Choroid plexus epithelial cell (primary cell): ENCODE measurements at places on chromosomes 2 and 18.

DNA sequence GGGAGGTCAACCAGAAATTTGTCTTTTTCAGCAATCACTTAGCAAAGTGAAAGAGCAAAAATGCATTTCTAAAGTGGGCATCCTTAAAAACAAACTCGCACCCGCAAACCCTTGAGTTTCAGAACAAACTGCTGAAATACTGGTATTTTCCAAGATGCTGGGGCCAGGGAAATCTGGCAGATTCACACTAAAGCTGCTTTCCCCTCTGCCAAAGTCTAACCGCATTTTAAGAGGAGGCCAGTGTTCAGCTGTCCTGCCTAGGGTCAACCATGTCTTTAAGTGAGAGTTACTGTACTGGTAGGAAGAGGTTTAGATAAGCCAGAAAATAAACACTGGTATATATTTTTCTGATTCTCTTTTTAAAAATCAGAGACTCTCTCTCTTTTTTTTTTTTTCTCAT lies 55.9 kb downstream of the ACVR1 start:
- no peak for DNase-seq

DNA sequence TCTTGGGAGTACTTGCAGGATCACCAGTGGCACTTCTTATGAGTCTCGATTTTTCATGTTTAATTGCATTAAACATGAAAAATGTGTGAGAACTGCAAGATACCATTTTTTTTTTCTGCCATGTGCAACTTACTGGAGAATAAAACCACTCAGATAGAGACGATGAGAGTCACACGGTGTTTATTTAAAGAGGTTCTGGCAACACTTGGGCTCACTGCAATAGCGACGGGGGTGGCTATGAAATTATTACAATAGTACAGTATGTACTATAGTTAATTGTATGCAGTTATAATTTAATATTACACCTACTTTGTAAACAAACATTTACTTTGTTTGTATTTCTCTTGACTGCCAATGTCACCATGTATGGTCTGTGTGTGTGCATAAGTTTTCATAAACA lies 479.8 kb downstream of the NUP35 start:
- DNase-seq, result no peak

GRCh38 chr2:230128623-230129342 lies 60.1 kb upstream of the SLC16A14 start:
- peak; percentile 50 for DNase-seq

- DNase-seq, result no peak
Observed at GRCh38 chr2:23618265-23618664, 233.3 kb downstream of the KLHL29 start.

GRCh38 chr2:27025281-27025800 lies 7.4 kb upstream of the TMEM214 start:
- DNase-seq, result no peak

DNA sequence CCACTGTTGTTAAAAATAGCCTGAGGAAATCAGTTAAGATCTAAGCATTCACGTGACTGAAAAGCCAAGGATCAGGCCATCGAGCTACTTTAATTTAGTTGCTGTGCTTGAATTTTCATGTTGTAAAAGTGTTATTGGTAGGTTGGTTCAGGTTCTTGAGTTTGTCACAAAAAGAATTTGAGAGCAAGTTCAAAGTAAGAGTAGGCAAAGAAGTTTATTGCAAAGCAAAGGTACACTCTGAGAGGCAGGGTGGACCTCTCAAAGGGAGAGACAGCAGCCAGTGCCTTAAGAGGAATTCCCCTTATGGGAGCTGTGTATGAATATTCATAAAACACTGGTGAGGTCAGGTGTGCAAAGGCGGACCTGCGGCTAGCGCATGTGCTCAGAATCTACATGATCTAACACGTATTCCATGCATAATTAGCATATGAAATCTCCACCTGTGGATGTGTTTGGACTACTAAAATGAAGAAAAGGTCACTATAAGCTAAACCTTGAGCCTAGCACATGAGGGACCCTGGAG lies 236.5 kb downstream of the NDUFA10 start:
- DNase-seq, result no peak

GRCh38 chr2:216133397-216133796 lies 24.2 kb downstream of the XRCC5 start:
- peak; percentile 70 for DNase-seq

- DNase-seq, result no peak
Observed at GRCh38 chr2:97656905-97657587, 6.8 kb downstream of the ACTR1B start.

DNA sequence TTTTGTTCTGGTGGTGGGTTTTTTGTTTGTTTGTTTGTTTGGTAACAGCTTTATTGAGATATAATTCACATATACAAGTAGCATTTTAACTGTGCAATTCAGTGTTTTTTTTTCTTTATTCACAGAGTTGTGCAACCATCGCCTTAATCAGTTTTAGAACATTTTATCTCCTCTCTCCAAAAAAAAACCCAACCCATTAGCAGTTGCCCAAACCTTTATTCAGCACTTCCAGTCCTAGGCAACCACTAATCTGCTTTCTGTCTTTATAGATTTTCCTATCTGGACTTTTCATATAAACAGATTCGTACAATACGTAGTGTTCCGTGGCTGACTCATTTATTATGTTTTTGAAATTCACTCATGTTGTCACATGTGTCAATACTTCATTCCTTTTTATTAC lies 38.7 kb downstream of the CCDC138 start:
- no peak for DNase-seq

DNA sequence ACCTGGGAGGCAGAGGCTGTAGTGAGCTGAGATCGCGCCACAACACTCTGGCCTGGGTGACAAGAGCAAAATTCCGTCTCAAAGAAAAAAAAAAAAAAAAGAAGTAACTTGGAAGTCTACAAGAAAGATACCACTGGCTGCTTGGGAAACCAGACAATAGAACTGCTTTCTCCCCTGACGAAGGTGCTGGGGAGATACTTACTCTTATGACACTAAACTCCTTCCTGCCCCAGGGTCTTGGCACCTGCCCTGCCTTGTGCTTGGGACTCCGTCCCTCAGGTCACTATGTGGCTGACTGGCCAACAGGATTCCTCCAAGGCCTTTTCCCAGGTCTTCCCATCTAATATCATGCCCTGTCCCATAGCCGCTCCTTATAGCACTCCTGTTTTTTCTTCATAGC lies 30.7 kb downstream of the INPP5D start:
- DNase-seq, result no peak

- no peak for DNase-seq
Observed at GRCh38 chr2:215832791-215833190, 180.6 kb downstream of the MREG start.

DNA sequence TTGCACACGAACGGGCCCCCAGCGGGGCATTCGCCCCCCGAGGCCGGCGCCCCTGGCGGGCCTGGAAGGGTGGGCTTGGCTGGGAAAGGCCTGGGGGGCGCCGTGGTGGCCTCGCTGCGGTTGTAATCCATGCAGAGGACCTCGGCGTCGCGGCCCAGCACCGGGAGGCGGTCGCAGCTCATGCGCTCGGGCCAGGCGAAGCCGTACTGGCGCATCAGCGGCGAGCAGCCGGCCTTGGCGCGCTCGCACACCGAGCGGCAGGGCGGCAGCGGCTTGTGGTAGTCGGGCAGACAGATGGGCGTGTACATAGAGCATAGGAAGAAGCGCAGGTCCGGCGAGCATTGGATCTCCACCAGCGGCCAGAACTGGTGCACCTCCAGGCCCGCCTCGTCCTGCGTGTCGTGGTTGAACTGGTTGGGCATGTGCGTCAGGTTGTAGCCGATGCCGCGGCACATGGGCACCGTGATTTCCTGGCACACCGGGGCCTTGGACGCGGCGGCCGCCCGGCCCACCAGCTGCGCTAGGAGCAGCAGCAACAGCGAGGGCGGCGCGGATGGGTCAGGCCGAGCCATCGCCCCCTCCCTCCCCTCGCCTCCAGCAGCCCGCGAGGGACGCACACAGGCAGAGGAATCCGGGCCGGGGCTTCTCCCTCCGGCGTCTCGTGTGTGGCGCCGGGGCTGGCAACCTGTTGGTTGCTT lies 1.4 kb downstream of the FZD5 start:
- peak; percentile 51 for DNase-seq

DNA sequence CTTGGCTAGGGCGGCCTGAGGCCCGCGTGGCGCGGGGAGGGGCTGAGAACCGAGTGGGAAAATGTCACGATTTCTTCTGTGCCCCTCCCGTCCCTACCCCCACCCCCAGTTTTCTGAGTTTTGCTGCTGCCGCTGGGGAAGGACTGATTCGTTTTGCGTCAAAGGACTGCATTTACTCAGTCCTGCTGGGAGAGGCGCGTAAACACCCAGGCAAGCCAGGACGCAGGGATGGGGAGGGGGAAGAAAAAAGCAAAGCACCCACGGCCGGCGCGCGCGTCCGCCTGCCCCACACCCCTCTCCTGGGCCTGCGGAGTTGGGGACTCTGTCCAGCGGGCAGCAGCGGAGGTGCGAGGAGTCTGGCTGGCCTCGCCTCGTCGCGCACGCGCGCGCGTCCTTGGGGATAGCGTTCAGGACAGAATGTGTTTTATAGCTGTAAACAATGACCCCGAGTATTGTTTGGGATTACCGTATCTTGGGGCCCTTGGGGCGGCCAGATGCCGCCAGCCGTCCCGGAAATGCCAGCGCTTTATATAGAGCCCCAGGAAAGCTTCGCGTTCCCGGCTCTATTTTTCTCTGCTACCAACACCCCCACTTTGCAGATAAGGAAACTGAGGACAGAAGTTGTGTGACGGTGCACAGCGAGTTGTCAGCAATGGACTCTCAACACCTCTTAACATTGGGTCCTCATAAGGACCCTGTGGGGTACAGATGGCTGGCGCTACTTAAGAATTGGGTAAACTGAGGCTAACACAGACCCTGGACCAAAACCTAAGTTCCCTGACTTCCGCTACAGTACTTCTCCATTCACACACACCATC lies 1.7 kb upstream of the FOSL2 start:
- peak; percentile 93 for DNase-seq

DNA sequence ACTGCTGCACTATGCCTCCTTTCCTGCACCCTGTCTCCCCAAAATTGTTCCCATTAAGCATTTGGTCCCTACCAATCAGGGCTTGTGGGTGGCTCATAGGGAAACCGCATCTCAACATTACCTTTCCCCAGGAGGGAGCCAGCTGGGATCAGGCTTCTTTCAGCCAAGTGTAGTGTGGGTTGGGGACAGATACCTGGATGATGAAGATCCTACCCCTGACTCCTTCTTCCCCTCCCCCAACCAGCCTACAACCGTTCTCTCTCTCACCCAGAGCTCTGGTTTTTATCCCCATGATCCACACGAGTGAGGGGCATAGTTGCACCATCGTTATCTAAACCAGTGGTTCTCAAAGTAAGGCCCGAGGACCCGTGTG lies 40.0 kb downstream of the ACOXL start:
- no peak for DNase-seq

DNA sequence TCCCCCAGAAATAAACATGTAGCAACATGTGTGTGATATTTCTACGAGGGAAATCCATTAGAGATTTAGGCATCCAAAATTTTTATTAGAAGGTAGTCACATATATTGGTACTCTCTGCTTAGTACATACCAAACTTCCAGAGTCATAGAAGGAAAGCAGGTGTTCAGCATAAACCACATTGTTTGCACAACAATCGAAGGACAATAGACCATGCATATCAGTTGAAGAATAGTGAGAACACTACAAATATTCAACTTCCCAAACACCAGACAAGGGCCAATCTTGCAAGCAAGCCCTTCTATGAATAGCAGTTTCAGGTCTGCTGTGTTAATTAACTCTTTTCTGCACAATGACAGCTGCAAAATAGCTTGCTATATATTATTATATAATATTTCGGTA lies 702.2 kb downstream of the ERBB4 start:
- DNase-seq, result no peak

DNA sequence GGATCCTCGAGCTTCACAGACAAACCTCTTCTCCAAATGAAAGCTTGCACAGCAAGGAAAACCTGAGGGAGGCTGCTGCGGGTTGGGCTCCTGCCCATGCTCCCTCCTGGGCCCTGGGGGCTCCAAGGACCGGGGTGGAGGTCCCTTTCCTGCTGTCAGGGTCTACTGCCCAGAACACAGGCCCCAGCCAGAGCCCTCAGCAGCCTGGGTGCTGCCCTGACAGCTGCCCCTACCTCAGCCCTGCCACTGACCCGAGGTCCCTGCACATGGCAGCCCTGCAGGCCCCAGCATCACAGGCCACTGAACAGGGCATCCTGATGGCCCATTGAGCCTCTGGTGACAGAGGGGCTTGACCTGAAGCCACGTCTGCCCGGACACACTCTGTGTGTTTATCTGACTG lies 41.0 kb downstream of the CROCC2 start:
- DNase-seq, result no peak

GRCh38 chr2:70009762-70010575 lies 48.5 kb upstream of the ASPRV1 start:
- DNase-seq, result no peak

DNA sequence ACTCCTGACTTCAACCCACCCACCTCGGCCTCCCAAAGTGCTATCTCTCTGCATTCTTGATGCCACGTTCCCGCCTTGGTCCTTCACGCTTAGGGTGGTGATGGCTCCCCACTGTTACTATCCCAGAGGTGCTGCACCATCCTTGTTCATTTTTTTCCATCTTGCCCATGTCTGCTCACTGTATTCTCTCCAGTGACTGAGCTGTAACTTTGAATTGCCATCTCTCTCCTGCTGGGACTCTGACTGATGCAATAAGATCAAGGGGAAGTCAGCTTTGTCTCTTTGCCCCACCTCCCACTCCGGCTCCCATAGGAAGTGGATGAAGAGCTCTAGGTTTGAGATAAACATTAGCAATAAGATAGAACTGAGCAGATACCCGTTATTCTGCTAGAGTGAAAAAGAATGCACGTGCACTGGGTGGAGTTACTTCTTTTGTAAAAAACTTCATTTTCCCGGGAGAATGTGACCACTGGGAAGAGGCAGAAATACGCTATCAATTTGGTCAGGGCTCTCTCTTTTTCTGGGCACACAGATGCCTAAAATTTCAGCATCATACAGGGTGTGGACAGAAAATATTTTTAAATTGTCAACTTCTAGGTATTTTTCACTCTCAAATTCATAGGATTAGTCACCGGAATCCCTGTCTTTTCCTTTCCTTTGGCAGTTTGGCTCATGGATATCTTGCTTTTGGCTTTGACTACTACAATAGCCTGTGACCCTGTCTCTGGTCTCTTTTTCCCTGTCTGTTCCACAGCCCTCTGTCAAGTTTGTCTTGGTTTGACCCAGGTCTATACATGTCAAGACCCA lies 105.4 kb downstream of the POLR1A start:
- peak; percentile 21 for DNase-seq

DNA sequence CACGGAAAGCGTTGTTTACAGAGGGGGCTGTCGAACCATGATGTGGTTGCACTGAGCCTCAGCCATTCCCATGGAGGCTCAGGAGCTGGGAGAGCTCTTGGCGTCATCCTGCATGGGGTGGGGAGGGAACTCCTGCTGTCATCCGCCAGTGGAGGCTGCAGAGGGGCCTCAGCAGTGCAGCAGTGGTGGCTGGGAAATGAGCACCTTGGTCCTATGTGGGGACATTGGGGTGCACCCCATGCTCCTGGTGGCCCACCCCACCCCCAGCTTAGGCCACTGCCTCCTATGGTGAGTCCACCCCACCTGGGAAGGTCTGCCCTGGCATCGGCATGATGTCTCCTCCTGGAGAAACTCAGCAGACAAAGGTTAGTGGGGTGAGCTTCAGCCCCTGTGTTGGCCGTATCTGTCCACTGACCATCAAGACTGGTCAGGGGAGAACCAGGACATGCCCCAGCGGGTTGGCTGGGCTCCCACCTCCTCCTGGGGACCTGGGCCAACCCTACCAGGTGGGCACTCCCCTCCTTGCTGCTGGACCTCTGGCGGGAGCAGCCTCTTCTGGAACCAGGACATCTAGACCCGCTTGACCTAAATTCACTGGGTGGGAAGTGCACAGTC lies 67.8 kb upstream of the HDAC4 start:
- no peak for DNase-seq
